Ascending aorta (tissue), 2 donors: ENCODE measurements at places on chromosomes 2 and 18.
A peak's percentile ranks its signal among the peaks of the same experiment; 100 is the strongest.

GRCh38 chr2:65370387-65371073 lies 61.9 kb downstream of the SPRED2 start:
- no peaks in the 10 kb centered on the region for H3K27me3 ChIP-seq
- no peak for DNase-seq
- peaks cover 6% of the 10 kb centered on the region for H3K4me1 ChIP-seq

GRCh38 chr2:43318791-43319190 lies 92.4 kb upstream of the ZFP36L2 start:
- H3K4me1 ChIP-seq = peaks cover 11% of the 10 kb centered on the region
- H3K4me3 ChIP-seq = no peak overlapping the region
- no peak overlapping the region for H3K27ac ChIP-seq

- no peak overlapping the region for H3K4me3 ChIP-seq
- DNase-seq = no peak
- H3K27ac ChIP-seq = no peak overlapping the region
- no peaks in the 10 kb centered on the region for H3K4me1 ChIP-seq
- H3K36me3 ChIP-seq = no peaks in the 10 kb centered on the region
These were observed 293.3 kb upstream of the PARD3B start for GRCh38 chr2:204251998-204252376.

DNA sequence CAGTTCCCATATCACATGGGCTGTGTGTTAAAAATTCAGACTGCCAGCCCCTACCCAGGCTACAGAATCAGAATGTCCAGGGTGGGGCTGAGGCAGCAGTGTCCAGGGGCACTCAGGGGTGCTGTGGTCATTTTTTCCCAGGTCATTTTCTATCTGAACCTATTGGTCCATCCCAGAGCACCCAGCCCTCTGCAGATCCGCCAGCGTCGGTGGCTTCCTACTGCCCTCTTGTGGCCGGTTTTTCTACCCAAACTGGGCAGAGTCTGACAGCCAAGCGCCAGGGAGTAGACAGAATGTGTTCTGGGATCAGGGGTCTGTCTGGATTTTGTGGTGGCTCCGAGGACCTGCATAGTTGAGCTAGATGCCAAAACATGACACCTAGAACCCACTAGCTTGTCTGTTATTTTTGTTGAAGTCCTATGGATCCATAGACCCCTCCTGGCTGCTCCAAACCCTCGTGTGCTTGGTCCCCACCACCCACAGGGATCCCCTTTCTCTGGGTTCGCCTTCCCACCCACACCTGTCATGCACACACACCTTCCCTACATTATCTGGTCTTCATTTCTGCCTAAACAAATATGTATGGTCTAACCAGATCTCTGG lies 34.1 kb upstream of the RMDN2 start:
- no peak overlapping the region for H3K4me3 ChIP-seq
- H3K27me3 ChIP-seq = no peaks in the 10 kb centered on the region
- no peaks in the 10 kb centered on the region for H3K36me3 ChIP-seq
- DNase-seq = no peak
- no peak overlapping the region for H3K27ac ChIP-seq
- H3K4me1 ChIP-seq = no peaks in the 10 kb centered on the region

DNA sequence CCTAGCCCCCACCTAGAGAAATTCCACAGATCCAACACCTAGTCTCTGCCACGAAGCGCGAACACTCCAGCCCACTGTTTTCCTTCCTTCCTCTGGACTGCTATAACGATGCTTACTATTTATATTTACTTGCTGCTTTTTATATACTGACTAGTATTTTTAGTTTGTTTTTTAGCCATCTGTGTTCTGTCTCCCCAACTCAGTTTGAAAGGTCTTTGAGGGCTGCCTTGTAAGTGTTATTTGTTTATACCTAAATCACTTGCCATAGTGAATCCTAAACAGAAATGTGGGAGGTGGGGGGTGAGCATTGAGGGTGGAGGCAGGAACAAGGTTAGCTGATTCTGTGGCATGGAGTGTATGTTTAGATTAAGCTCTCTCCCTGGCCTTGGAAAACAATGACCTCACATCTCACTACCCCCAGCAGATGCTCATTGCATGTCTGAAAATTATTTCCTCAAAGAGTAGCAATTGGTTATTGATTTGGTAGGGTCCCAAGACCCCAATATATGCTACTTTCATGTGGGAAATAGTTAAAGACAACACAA lies 1.1 kb upstream of the NCKAP5 start:
- no peaks in the 10 kb centered on the region for H3K4me1 ChIP-seq
- no peak for DNase-seq
- no peaks in the 10 kb centered on the region for H3K36me3 ChIP-seq
- no peaks in the 10 kb centered on the region for H3K27me3 ChIP-seq
- no peak overlapping the region for H3K4me3 ChIP-seq

DNA sequence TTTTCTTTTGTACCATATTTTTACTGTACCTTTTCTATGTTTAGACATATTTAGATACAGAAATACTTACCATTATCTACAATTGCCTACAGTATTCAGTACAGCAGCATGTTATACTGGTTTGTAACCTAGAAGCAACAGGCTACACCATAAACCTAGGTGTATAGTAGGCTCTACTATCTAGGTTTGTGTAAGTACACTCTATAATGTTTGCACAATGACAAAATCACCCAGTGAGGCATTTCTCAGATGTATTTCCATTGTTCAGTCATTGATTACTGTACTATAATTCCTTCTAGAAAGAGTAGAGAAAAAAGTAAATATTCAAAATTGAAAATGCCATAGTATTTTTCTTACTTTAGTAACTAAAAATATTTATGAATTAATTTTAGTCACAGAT lies 490.1 kb upstream of the REG3G start:
- H3K4me3 ChIP-seq = no peak overlapping the region
- H3K27ac ChIP-seq = no peak overlapping the region
- no peak for DNase-seq
- no peaks in the 10 kb centered on the region for H3K27me3 ChIP-seq
- no peaks in the 10 kb centered on the region for H3K36me3 ChIP-seq
- no peaks in the 10 kb centered on the region for H3K4me1 ChIP-seq

GRCh38 chr2:178756843-178757242 lies 50.4 kb downstream of the TTN start:
- no peaks in the 10 kb centered on the region for H3K4me1 ChIP-seq
- no peaks in the 10 kb centered on the region for H3K36me3 ChIP-seq
- no peak overlapping the region for H3K27ac ChIP-seq

DNA sequence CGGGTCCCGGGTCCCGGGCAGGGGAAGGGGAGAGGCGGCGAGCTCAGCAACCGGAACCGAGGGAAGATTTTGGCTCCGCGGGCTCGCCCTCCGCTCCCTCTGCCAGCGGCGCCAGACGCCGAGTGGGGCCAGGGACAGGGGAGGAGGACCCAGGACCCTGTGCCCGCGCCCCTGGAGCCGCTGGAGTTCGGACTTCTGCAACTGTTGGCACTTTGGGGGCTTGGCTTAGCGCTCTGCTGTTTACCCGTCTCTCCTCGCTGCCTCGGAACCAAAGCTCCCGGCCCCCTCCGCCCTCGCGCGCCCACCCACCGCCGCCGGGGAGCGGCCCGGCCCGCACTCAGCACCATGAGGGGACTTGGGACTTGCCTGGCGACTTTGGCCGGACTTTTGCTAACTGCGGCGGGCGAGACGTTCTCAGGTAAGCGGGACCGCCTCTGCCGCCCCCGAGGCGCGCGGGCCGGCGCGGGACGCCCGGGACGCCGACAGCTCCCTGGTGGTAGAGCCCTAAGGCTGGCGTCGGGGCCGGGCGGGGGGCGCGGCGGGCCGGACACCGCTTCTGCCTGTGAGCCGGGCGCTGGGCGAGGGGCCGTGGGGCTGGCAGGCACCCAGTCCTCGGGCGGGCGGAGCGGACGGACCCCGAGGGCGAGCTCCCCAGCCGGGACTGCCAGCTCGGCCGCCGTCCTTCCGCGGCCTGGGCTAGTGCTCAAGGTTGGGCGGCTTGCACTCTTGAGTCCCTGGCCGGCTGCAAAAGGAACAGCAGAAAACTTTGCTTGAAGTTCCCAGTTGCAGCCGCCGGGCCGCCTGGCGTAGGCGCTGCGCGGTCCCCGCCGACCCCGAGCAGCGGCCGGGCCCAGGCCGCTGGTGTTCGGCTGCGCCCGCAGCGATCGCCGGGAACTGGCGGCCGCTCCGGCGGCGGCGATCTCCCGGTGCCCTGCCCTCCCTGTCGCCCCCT lies 634 bp downstream of the PTPRM start:
- peaks cover 27% of the 10 kb centered on the region for H3K4me1 ChIP-seq
- H3K36me3 ChIP-seq = no peaks in the 10 kb centered on the region

DNA sequence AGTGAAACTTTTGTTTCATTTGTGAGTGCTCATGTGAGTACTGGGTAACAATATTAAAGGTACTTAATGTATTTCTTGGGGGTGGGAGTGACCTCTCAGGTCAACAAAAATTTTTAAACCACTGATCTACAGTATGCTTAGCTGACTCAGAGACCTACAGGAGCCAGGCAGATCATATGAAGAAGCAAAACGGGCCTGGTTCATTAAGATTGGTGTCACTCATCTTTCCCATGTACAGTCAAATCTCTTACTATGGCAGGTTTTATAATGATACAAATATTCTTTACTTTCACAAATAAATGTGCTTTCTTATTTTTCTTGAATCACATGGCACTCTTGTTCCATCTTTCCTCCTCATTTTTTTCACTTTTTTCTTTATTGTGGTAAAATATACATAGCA lies 7.7 kb upstream of the TMSB10 start:
- H3K27me3 ChIP-seq = no peaks in the 10 kb centered on the region
- H3K4me1 ChIP-seq = peaks cover 5% of the 10 kb centered on the region
- peak overlapping the region; percentile 43 for H3K27ac ChIP-seq

DNA sequence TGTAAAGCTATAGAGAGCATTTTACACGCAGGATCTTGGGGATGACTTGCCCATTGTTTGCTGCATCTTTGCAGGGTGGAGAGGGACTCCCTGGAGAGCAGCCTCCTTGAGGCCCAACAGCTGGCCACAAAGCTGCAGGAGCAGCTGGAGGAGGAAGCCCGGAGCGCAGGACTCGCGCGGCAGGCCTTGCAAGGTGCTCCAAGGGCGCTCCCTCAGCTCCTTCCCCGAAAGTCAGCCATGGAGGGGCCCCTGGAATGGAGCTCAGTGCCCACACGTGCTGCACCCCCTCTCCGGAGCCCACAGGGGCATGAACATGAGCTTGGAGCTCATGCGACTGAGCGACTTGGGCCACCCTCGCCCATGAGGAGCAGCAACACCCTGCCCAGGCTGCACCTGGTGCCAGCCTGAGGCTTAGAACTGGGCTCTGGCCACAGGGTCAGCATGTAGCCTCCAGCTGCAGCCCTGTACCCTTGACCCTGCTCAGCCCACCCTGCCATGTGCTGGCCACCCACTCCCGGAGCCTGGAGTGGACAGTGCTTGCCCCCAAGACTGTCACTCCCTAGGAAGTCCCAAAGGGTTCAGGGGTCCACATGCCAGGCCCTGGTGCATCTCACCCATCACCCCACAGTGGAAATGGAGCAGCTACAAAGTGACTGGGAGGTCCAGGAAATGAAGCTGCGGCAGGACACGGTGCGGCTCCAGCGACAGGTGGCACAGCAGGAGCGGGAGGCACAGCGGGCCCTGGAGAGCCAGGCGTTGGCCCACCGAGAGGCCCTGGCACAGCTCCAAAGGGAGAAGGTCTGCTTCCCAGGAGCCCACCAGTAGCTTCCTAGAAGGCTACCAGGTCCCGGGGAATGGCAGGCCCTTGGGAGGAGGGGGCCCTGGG lies 43.0 kb downstream of the CROCC2 start:
- no peak overlapping the region for H3K27ac ChIP-seq
- no peaks in the 10 kb centered on the region for H3K27me3 ChIP-seq
- no peak for DNase-seq
- H3K4me1 ChIP-seq = no peaks in the 10 kb centered on the region

DNA sequence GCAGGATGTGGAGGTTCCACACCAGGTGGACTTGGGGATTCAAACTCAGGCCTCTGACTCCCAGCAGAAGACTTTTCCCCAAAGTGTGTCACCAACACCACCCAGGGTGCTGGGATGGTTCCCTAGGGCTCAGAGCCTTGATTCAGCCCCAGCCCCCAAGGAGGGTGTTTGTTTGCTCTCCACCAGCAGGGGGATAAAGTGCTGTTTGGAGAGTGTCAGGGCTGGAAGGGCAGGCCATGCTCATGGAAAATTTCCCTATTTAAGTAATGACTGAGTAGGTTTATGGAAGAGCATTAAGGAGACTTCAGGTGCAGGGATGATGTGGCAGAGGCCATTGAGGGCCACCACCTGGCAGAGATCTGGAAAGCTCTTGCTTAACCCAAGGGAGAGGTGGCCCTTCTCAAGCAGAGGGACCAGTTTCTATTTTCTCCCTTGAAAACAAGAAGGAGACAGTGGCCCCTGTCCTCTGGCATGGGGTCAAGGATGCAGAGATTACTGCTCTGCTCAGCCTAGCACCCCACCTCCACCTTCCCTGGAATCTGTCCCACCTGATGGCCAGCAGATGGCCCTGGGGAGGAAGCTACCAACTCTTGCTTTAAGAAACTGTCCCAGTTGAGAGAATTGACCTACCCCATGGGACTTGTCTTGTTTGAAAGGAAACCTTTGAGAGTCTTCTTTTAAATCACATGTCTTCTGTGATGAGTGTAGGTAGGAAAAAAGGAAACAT lies 122.1 kb downstream of the ACOXL start:
- H3K27me3 ChIP-seq = no peaks in the 10 kb centered on the region
- H3K36me3 ChIP-seq = no peaks in the 10 kb centered on the region
- H3K27ac ChIP-seq = no peak overlapping the region

DNA sequence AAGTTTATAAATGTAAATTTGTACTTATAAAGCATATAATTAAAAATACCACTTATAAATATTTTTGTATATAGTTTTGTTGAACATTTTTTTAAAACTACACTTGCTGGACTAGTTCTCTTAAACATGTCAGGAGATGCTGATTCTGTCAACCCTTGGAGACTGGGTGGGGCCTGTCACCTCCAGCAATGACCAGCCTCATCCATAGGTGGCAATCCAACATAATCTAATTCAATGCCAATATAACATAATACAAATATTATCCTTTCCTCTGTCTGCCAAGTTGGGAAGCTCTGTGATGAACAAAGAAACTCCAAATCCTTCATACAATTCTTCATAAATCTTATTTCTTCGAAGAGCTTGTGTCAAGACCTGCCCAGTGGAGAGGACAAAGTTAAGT lies 140.4 kb downstream of the RBMS1 start:
- H3K27ac ChIP-seq = no peak overlapping the region
- H3K27me3 ChIP-seq = no peaks in the 10 kb centered on the region
- no peak for DNase-seq
- H3K4me3 ChIP-seq = no peak overlapping the region

DNA sequence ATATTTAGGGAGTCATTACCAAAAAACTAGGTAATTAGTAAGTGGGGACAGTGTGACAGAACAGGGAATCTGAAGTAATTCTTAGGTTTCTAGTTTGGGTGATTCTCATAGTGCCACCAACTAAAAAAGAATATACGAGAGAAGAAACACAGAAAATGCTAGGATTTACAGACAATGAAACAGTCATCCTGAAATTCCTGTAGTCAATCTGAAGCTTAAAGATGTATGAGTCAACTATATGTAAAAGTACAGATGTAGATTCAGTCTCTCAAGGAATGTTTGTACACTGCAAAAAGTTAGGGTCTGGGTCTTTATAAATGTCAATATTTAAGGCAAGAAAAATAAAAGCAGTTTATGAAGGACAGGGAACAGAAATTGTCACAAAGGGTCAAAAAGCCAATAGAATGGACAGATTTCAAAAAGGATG lies 107.0 kb downstream of the STRN start:
- H3K4me3 ChIP-seq = no peak overlapping the region
- no peak for DNase-seq
- H3K4me1 ChIP-seq = no peaks in the 10 kb centered on the region
- no peak overlapping the region for H3K27ac ChIP-seq
